AG09319 (cell line): ENCODE measurements at places on chromosomes 5 and 9.

GRCh38 chr9:69579760-69580581, 92.2 kb downstream of the APBA1 start:
- DNase-seq: no peak

GRCh38 chr9:26955222-26955903, 849 bp upstream of the IFT74 start:
- DNase-seq: no peak

DNA sequence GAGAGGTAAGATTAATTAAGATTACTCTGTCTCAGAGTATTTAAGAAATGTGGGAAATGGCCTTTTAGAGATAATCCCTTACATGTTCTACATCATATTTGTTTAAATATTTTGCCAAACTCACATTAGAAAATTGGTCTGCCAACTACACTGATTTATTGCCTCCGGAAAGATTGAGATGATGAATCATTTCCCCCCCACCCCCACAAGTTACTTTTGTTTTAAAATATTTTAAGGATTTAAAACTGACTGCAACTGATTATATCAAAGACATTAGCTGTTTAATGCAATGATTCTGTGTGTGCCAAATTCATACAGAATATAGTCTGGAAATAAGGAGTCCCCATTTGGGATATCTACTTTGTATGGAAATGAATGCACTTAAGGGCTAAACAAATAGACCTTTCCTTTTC, 674.4 kb downstream of the PRR16 start:
- DNase-seq: no peak

DNA sequence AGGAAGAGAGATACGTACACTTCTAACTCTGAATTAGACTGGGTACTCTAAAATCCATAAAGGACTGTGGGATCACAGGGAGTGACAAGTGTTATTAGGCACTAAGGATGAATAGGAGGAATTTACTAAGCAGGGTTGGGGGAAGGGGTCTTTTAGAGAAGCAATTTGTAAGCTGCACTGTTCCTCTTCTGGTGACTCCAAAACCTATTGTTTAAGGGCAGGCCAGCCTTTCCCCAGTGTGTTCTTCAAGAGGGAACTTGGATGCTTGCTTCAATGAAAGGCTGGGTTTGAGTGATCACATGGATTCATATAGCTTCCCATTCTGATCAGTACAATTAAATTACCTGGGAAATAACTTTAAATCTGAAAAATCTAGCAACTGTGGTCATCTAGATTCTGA, 71.8 kb downstream of the STX17 start:
- DNase-seq: no peak
